Upper lobe of right lung (tissue), 1 donor: ENCODE measurements at places on chromosomes 2 and 18. TPM values are rescaled to one million over a fixed set of nuclear protein-coding genes. Genes with fewer than 3 reads are reported as not detected.

TXNDC2 gene
- 0.55 TPM for total RNA-seq

CABLES1 gene
- 39.5 TPM for total RNA-seq

REG1A gene
- total RNA-seq: not detected

TDRD15 gene
- total RNA-seq: not detected

ECEL1 gene
- not detected for total RNA-seq

RGPD5 gene
- 94.3 TPM for total RNA-seq

RNU2-63P gene
- total RNA-seq: not detected

LBX2 gene
- total RNA-seq: 1.8 TPM

GPR45 gene
- total RNA-seq: not detected

ACMSD gene
- not detected for total RNA-seq

EVX2 gene
- not detected for total RNA-seq

MOGAT1 gene
- 2.2 TPM for total RNA-seq

CYTIP gene
- total RNA-seq: 34.7 TPM

SPATA3 gene
- not detected for total RNA-seq

DSC2 gene
- total RNA-seq: 17.2 TPM

CGREF1 gene
- 0.43 TPM for total RNA-seq

SULT1C2 gene
- total RNA-seq: 5.8 TPM

CYBRD1 gene
- total RNA-seq: 313 TPM

DNAJC27 gene
- total RNA-seq: 7.5 TPM

BCL11A gene
- 10.3 TPM for total RNA-seq

LAMA3 gene
- 139 TPM for total RNA-seq

ARHGAP28 gene
- total RNA-seq: 15.7 TPM

SLC23A3 gene
- total RNA-seq: 3.1 TPM
